ENCODE measurements at places on chromosomes 5 and 9.

DNA sequence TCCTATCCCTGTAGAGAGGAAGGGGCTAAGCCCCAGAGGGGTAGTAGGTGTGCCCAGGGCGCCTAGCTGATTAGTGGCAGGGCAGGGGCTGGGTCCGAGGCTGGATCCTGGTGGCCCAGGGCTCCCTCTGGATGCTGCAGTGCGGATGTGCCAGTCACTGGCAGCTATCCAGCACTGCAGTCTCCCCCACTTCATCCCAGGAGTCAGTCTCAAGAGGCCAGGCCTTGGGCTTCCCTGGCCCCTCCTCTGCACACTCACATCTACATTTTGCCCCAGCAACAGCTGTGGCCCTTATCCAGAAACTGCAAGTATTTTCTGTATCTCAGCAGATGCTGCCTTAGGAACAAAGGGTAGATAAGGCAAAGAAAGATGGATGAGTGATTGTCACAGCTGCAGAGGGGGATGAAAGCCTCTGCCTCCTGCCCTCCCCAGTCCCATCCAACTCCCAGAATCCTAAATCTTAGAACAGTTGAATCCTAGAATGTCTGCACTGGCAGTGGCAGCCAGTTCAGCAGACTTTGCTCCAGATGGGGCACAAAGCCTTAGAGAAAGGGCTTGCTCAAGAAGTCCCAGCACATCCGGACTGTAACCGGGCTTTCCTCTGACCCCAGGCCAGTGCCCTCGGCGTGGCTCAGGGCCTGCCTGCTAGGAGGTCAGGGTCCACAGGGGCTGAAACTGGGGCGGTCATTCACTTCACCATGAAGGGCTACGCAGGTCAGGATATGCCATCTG lies 1.6 kb downstream of the ANXA6 start:
- DNase-seq: no peak

DNA sequence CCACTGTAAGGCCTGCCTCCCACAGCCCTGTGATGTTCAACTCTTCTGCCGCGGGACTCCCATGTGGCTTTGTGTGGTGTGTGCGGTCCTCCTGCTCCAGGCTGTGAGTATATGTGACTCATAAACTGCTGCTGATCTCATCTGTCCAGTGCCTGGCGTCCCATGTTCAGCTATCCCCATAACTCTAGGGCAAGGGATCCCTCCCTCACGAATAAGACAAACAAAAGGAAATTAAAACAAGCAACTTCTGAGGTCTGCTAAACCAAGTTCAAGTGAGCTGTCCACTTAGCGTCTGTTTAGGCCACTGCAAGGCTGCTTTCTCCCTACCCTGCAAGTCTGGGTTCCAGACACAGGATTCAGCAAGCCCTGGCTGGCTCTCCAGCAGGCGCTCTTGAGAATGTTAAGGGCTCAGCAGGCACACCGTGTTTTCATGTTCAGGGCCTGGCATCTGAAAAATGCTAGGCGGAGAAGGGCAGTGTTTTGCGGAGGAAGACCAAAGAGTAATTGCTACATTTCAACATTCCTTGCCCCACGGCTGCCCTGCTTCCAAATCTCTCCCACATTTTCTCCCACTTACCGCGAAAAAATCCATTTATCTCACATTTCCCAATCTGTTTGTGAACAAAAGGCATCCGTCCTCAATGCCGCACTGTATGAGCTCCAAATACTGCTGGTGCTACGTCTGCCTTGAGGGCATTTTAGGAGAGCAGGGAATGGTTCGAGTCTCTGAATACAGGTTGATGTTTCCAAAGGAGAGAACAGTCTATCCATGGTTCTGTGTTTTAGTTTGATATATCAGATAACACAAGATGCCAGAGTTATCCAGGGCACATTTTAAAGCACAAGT lies 280.2 kb downstream of the SEMA5A start:
- DNase-seq: no peak

DNA sequence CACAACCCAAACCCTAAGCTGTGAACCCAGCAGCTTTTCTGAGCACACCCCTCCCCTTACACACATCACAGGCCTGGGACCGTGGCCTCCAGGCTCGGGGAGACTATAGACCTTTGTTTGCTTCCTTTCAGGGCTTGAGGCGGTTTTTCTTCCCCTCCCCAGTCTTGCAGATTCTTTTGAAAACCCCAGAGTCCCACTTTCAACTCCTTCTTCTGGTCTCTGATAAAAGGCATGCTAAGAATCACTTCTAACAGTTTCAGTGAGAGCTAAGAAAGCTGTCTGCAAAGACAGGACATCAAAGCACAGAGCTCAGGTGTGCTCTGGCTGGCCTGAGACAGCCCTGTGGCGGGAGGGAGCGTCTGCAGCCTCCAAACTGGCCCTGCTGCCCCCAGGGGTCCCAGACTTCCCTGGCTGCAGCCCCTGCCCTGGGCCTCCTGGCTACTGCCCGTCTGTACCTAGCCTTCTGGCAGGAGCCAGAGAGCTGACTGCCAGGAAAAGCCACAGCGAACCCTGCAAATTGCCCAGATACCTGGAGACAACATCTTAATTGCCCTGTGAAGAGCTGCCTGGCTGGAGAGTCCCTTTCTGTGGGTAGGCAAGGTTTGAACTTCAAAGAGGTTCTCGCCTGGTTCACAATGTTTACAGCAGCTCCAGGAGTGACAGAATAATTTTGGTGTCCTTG lies 138.9 kb downstream of the GADD45G start:
- peak; percentile 35 for DNase-seq

DNA sequence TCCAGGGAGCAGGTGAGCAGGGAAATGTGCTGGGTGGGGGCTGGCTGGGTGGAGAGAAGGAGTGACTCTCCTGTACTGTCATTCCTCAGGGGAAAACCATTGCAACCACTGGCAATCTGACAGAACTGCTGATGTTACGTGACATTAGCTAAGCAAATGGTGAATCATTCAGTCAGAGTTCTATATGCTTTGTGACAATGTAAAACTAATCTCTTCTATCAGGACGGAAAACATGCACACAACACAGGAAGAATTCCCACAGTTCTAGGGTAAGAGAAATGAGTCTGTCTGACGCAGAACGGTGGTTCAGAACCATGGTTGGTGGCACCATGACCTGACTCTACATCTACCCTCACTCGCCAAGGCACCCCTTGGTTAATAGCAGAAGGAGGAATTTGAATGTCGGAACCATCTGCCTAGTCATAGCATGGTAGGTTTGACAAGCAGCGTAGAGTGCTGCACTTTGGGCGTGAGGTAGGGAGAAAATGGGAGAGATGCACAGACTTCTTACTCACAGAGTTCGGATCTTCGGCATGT lies 243.6 kb upstream of the PANK3 start:
- DNase-seq: no peak

- no peak for DNase-seq
These were observed 111.9 kb downstream of the ROR2 start for GRCh38 chr9:91837981-91838731.

GRCh38 chr5:173114536-173114935 lies 29.8 kb upstream of the BNIP1 start:
- no peak for DNase-seq

DNA sequence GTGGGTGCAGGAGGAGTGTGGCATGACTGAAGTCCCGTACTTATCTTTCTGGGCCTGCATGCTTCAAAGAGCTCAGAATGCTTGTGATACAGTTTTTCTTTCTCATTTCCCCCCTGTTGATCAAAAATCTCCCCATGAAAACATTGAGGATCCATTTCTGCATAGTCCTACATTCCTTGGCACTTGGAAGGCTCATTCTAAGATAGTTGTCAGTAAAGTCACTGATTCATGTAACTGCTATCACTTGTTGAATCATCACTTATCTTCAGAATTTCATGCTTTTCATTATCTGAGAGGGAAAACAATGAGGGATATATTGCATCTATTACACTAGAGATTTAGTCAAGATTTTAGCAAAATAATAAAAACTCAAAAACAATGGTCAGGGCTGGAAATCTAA lies 1953.1 kb upstream of the CDH6 start:
- no peak for DNase-seq

GRCh38 chr9:16429671-16430070 lies 440.8 kb downstream of the BNC2 start:
- no peak for DNase-seq

DNA sequence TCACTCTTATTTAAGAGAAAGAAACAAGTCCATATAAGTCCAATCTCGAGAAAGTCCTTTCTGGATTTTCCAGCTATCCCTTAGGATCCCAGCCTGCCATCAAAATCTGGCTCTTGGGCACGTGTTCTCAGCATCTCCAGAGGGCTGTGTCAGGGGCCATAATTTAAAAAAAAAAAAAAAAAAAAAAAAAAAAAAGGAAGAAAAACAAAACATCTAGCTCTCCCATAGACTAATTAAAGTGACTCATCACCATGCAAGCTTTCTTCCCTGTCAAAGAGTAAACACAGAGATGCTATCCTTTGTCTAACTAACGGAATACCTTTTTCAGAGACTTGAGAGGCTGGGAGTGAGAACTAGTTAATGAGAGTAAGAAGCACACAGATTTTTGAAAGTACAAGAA lies 44.9 kb upstream of the MYO10 start:
- DNase-seq: no peak

GRCh38 chr5:107661038-107661649 lies 9.6 kb downstream of the EFNA5 start:
- DNase-seq: no peak

DNA sequence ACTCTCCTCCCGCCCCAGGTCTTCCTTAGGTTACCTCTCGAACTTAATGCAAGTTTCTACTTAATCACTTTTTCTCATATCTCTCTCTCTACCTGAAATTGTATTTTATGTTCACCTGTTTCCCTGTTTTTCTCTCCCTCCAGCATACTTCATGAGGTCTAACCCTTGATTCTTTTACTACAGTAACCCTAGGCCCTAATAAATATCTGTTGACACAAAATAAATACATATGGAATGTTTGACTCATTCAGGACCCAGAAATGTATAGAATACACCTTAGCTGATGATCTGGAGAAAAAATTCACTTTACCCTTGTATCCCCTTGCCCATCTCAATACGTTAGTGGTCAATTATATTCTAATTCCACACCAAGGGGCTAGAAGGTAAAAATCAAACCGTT lies 250.9 kb upstream of the PTGER4 start:
- DNase-seq: no peak

- DNase-seq: peak; percentile 98
These were observed at the start of gene TRIM52 for GRCh38 chr5:181260720-181261319. Gene TRIM52, minus strand, starts transcription at chr5:181261143. Its CDS starts 330 bp downstream, at chr5:181260813.

- DNase-seq: peak; percentile 69
These were observed 50.8 kb downstream of the NR3C1 start for GRCh38 chr5:143352691-143353090.

GRCh38 chr5:5188376-5189050 lies 48.4 kb downstream of the ADAMTS16 start:
- DNase-seq: no peak

GRCh38 chr9:19229595-19230354 lies 718 bp upstream of the DENND4C start:
- DNase-seq: no peak

- DNase-seq: no peak
These were observed 24.2 kb downstream of the ENHO start for GRCh38 chr9:34498553-34498952.

DNA sequence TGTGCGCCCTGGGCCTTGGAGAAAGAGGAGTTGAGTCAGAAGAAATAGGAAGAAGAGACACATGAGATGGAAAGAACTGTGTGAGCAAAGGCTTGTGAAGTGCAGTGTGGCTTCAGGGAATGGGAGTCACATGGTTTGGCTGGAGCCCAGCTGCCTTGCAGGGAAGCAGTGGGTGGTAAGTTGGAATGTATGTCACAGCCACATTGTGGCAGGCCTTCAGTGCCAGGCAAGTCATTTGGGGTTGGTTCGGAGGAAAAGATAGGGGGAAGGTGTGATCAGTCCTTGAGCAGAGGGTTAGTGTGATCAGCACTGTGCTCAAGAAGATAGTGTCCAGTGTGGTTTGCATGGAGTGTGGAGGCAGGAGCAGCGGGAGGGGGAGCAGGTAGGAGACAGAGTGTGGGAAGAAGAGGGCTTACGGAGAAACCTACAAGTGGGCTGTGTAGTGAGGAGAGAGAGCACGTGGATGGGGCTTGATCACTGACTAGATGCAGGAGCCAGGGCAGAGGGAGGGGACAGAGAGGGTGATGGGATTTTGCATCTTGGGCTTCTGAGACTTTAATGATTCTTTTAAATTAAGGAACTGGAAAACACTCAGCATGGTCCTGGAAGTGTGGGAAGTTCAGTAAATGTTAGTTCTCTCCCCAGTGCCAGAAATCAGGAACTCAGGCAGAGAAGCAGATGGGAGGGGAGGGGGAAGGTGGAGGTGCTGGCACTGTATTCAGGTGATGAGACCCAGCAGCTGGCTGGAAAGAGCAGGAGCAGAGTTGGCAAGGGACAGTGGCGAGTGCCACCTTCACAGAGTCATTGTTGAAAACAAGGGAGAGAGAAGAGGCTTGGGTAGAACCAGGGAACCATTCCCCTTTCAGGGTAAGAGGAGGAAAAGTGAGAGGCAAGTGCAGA lies 46.6 kb downstream of the ARHGAP26 start:
- no peak for DNase-seq

DNA sequence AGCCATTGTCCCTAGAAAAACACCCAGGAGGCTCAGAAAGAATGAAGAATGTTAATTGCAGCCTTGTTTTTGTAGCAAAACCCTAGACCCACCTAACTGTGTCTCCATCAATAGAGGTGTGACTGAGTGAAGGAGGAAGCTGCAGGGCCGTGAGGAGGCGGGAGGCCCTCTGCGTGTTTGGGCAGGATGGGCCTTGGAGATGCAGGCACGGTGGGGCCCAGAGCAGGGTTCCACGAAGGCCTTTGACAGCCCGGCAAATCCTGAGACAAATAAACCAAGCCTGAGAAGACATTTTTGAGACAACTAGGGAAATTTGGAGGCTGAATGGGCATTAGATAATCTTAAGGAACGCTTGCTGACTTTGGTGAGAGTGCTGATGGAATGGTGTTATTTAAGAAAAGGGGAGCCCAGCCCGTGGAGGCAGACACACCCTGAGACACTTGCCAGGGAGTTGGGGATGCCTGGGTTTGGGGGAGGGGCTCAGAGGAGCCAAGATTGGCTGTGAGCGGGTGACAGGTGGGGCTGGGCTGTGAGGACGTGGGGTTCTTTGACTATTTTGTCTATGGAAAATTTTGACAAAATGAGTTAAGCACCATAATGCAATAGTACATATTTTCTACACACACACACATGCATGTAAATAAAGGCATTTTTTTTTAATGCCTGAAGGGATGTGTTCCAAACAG lies 48.8 kb downstream of the BARX1 start:
- DNase-seq: no peak

- no peak for DNase-seq
These were observed 161.3 kb downstream of the SNCAIP start for GRCh38 chr5:122473138-122473843.

GRCh38 chr9:4873066-4873465 lies 80.3 kb downstream of the RCL1 start:
- no peak for DNase-seq

DNA sequence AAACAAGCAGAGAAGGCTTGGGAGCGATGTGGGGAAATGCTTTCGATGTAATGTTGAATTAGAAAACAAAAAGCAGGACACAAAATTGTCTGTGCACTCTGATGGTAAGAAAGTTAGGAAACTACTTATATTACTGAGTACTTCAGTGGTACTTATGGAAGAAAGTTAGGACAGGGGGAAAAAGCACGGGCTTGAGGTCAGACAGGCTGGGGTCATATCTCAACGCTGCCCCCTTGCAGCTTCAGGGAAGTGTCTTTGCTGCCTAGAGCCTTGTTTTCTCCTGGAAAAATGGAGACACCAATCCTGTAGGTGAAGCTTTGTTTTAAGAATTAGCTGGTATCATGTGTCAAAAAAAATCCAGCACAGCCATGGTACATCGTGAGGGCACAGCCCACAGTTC lies 23.0 kb downstream of the NEURL1B start:
- DNase-seq: no peak

Data from common myeloid progenitor, CD34-positive (primary cell).